WTC11 (cell line): ENCODE measurements at places on chromosomes 4 and X.

- no peak for DNase-seq
Measured at GRCh38 chrX:150775569-150776350, 82.6 kb downstream of the MTMR1 start.

- no peak for DNase-seq
Measured at GRCh38 chrX:133648594-133648993, 233.3 kb upstream of the GPC4 start.

DNA sequence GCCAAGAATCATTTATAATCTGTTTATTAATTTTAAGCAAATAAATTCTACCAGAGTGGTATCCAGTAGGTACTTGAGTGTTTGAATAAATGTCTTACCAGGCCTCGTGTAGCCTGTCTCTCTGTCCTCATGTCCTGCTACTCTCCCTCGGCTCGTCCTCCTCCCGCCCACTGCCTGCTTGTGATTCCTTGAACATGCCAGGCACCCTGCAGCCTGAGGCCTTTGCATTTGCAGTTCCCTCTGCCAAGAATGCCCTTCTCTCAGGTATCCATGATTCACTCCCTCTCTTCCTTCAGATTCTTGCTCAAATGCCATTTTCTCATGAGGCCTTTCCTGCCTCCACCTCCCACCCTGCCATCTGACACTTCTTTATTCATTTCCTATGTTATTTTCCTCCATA is 209.7 kb upstream of the PRPS2 start:
- peak; percentile 9 for DNase-seq

GRCh38 chr4:189088780-189089179 is 851.9 kb upstream of the FRG1 start:
- DNase-seq = no peak

DNA sequence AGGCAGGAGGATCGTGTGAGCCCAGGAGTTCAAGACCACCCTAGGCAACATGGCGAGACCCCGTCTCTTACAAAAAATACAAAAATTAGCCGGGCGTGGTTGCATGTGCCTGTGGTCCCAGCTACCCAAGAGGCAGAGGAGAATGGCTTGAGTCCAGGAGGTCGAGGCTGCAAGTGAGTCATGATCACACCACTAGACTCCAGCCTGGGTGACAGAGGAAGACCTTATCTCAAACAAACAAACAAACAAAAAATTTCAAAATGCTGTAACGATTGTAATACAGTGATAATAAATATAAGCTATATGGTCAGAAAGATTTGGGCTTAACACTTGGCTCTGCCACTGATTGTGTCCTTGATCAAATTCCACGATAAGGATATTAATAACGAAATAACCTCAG is 24.2 kb downstream of the SLC25A4 start:
- DNase-seq = no peak

- DNase-seq = no peak
Measured at GRCh38 chrX:52270453-52271116, 85.9 kb downstream of the MAGED4 start.

GRCh38 chr4:108849611-108850168 is 86.8 kb upstream of the ETNPPL start:
- DNase-seq = no peak

DNA sequence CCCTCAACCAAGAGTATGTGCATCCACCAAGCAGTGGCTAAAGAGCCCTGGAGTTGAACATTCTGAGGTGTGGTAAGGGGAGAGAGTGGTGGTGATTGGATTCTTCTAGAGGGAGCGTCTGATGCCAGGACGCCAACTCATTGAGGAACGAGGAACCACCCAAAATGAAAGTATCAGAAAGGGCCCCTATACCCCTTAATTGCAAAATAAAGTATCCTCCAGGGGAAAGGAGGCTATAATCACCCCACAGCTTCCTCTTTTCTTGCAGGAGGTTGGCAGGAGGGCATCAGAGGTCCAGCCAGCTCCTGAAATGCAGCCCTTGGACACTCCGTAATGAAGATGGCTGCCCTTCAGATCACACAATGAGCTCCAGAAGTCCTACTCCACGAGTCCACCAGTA is 5.3 kb upstream of the KIAA1210 start:
- DNase-seq = no peak

- DNase-seq = no peak
Measured at GRCh38 chrX:43140582-43140981, 362.6 kb upstream of the PPP1R2C start.

DNA sequence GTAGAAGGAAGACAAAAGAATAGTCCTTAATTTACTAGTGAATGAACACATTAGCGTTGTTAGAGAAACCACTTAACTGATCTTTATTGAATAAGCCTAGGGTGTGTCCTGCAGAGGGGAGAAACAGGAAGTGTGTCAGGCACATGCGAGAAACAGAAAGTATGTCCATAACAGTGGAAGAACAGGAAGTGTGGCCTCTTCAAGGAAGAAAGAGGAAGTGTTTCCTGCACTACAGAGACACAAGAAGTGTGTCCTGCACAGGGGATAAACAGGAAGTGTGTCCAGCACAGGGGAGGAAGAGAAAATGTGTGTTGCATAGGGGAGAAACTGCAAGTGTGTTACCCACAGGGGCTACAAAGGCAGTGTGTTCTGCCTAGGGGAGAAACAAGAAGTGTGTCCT is 539.6 kb upstream of the PRKX start:
- no peak for DNase-seq

DNA sequence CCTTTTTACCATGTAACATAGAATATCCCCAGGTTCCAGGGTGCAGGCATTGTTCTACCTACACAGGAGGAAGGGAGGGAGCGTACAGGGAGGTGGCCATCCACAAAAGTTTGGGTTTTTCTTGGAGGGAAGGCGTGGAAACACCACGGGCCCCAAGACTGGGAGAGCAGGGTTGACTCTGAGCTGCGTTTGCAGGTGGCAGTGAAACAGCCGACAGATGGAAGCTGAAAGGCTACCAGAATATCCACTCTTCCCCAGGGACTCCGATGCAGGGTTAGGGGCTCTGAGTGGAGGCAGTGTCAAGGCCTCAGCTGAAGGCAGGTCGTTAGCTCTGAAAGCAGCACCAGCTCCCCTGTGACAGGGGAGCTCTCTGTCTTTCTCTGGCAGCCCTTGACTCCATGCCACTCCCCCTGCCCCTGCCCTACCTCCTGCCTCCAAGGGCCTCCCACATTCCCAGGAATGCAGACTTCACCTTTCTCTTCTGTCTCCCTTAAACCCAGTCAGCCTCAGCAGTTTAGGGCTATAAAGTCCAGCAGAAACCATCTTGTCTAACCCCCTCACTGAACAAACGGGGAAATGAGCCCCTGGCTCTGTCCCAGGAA is 14.0 kb upstream of the GLOD5 start:
- DNase-seq = peak; percentile 10

DNA sequence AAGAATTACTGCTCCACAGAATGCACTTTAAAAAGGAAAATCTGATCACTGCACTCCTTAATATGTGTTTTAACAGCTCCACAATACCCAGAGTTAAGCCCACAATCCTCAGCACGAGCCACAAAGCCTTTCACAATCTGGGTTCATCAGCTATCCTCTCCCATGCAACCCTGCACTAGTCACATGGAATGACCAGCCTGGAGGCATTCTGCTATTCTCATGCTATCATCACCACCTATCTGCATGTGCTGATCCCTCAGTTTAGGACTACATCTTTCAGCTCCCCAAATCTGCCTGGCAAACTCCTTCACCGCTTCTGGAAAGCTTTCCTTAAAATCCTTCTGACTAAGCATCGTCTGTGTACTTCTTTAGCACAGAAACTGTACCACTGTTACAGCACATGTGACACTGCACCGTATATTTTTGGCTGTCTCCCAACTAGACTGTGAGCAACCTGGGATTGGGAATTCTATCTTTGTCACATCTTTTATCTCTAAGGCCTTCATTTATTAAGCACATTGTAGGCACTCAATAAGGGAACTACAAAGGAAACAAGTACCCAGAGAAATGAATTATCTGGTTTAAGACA is 18.3 kb upstream of the EIF1AX start:
- DNase-seq = no peak

GRCh38 chr4:169823685-169824084 is 65.9 kb upstream of the HPF1 start:
- DNase-seq = peak; percentile 65

DNA sequence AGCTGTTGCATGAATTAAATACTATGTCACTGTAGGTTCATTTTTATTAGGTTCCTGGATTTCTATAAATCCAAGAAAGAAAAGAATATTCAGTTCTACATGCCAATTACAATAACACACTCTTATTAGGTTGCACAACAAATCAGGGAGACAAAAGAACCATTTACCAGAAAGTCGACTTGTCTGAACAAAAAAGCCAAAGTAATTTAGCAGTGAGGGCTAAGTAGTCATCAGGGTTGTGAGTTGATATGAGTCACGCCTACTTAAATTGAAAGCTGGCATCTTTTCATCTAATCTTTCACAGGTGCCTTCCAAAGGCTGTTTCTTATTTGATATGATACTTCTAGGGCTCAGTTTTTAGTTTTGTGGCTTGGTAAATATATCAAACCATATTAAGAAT is 25.4 kb upstream of the GNRHR start:
- no peak for DNase-seq

DNA sequence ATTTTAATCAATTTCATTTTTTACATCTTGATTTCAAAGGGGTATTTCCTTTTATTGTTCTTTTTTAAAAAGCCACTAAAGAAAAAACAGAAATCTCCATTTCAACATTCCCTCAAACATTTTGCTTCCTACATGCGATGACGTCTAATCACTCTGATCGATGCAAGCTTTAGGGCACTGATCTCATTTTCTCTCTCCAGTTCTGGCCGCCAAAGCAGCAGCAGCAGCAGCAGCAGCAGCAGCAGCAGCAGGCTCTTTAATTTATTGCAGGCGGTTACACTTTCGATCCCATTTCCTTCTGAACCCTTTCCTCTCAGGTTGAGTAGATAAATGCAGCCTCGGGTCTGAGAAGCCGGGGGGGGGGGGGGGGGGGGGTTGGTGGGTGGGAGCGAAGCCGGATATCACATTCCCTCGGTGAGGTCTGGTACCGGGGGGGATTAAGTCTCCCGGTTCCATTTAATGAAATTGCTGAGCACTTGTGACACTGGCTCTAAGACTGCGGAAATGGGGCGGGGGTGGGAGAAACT is 3.4 kb upstream of the PCDH7 start:
- no peak for DNase-seq

- DNase-seq = no peak
Measured at GRCh38 chr4:121783210-121783609, 17.9 kb upstream of the EXOSC9 start.

- DNase-seq = no peak
Measured at GRCh38 chr4:47167081-47168035, 136.0 kb downstream of the GABRB1 start.

GRCh38 chr4:18422685-18423084 is 401.1 kb upstream of the LCORL start:
- no peak for DNase-seq

GRCh38 chr4:158201876-158202275 is 8.4 kb upstream of the TMEM144 start:
- no peak for DNase-seq

DNA sequence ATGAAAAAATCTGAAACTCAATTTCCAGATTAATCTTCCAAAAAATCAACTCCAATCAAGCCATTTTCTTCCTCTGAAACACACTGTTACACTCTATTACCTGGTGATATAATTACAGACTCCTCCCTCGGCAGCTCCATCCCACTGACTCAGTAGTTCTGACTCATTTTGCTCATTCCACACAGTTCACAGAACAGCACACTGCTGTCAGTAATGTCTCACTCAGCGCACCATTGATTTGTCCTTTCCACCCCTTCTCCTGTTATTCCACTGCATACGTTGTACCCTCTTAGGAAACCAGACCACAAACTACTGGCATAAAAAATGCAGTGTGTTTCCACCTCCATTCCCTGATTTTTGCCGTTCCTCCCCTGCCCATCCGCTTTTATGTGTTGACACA is 212.7 kb downstream of the SLIT2 start:
- DNase-seq = no peak

- no peak for DNase-seq
Measured at GRCh38 chrX:150450519-150451177, 87.5 kb downstream of the MAMLD1 start.

- no peak for DNase-seq
Measured at GRCh38 chr4:156329779-156330178, 376.1 kb upstream of the CTSO start.

- no peak for DNase-seq
Measured at GRCh38 chr4:71241501-71242288, 97.1 kb upstream of the SLC4A4 start.

- no peak for DNase-seq
Measured at GRCh38 chrX:153620576-153620975, 21.6 kb upstream of the CCNQ start.

DNA sequence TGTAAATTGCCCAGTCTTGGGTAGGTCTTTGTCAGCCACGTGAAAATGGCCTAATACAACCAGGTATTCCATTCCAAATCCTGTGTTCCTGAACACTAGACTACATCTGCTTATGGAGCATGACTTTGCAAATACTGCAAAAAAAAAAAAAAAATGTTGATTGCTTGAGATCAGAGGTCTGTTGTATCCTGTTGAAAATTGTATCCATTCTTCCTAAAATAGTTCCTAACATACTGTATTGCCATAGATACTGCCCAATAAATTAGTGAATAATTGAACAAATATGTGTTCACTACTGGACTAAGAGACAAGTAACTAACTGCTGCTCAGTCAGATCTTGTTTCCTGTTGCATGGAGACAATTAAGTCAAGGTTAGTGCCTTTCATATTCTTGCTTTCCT is 164.3 kb upstream of the PABPC4L start:
- DNase-seq = no peak

DNA sequence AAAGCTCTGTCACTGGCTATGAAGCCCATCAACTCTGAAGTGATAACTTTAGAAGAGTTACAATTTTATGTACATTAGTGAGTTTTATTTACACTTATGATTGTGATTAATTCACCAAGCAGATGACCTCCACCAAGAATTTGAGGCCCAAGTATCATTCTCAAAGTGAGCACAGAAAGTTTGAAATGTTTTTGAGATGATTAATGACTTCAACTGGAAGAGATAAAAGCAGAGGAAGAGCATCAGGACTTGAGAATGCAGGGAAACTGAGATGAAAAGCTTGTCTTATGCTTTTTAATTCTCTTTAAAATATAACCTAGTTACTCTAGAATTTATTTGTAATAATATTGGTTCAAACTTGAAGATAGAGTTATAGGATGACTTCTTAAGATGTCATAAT is 112.8 kb upstream of the H2AZ1 start:
- no peak for DNase-seq

GRCh38 chr4:37392521-37393255 is 148.1 kb downstream of the NWD2 start:
- DNase-seq = no peak

- no peak for DNase-seq
Measured at GRCh38 chr4:8728536-8729407, 136.2 kb downstream of the CPZ start.

DNA sequence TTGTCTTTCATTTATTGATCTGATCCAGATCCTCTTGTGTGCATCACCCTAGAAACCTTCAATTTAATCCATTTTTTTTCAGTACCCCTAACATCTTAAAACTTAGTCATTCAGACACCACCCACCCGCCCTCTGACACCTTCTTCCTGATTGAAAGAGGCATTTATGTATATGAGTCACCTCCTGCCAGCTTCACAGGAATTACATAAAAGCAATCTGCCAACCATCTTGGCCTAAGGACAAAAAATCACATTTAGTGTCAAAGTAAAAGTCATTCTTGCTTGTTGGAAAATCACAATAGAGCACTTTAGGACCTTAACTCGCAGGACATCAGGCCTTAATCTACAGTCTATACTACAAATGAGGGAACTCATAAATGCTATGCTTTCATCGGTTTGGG is 52.1 kb downstream of the NDST3 start:
- DNase-seq = no peak
